ENCODE measurements at places on chromosomes 2 and 18. TPM values are rescaled to one million over a fixed set of nuclear protein-coding genes. Genes with fewer than 3 reads are reported as not detected.

The DPYSL5 gene
- polyA plus RNA-seq, result 11.9 TPM

GRCh38 chr18:44579028-44579702 is 101.5 kb upstream of the SETBP1 start:
- H3K4me3 ChIP-seq, result no peak overlapping the region
- no peaks in the 10 kb centered on the region for H3K36me3 ChIP-seq
- H3K27ac ChIP-seq, result no peak overlapping the region
- no peak for DNase-seq
- no peaks in the 10 kb centered on the region for H3K27me3 ChIP-seq

DNA sequence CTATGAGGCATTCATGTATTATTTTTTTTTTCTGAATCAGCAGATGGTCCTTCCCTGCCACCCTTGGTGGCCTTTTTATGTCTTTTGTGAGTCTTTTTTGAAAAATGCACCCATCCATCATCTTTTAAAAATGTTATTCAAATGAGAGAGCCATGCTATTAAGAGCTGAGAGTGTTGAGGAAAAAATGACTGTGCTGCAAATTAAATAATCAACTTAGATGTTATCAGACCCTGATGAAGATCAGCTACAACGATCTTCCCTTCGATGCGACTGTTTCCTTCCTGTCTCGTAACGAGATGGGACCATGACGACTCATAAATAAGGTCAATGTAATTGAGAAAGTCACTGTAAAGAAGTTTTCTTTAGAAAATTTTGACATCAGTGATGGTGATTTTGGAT is 44.4 kb downstream of the TRIB2 start:
- H3K36me3 ChIP-seq, result no peaks in the 10 kb centered on the region
- H3K27ac ChIP-seq, result no peak overlapping the region
- no peak overlapping the region for H3K4me3 ChIP-seq
- no peaks in the 10 kb centered on the region for H3K4me1 ChIP-seq
- DNase-seq, result no peak

GRCh38 chr2:95276244-95276887 is 2.1 kb downstream of the PROM2 start:
- no peaks in the 10 kb centered on the region for H3K36me3 ChIP-seq
- no peak overlapping the region for H3K27ac ChIP-seq
- H3K4me1 ChIP-seq, result no peaks in the 10 kb centered on the region

- no peaks in the 10 kb centered on the region for H3K36me3 ChIP-seq
- H3K4me1 ChIP-seq, result peaks cover 4% of the 10 kb centered on the region
- no peak overlapping the region for H3K4me3 ChIP-seq
- H3K27ac ChIP-seq, result no peak overlapping the region
- no peak for DNase-seq
These were observed 68.4 kb upstream of the RTN4 start for GRCh38 chr2:55118643-55119083.

The TSPYL6 gene
- polyA plus RNA-seq, result not detected

The UNC50 gene
- 58.5 TPM for polyA plus RNA-seq

- no peaks in the 10 kb centered on the region for H3K27me3 ChIP-seq
- H3K4me1 ChIP-seq, result peaks cover 7% of the 10 kb centered on the region
- H3K36me3 ChIP-seq, result no peaks in the 10 kb centered on the region
- DNase-seq, result no peak
These were observed 34.6 kb upstream of the SLC14A1 start for GRCh38 chr18:45689396-45689795.

The KCNF1 gene
- 1.6 TPM for polyA plus RNA-seq

- DNase-seq, result no peak
- no peaks in the 10 kb centered on the region for H3K36me3 ChIP-seq
- peak overlapping the region; percentile 95 for H3K4me3 ChIP-seq
- no peaks in the 10 kb centered on the region for H3K27me3 ChIP-seq
These were observed 1.3 kb downstream of the ATL2 start for GRCh38 chr2:38375696-38376345.

DNA sequence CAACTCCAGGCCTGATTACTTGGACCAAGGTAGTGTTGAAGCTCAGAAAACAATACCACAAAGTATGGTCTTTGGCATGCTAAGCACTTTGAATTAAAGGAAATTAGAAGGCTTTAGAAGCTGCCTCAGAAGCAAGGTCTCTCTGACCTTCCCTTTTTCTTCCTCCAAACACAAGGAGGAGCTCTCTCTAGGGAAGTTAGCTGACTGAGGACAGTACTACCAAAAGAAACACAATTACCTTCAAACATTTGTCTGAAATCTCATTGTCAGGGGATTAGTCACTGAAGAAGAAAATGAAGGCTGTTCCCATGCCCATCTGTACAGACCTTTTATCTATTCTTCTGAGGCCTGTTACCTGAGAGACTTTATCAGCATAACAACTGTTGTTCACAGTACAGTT is 279.3 kb downstream of the CDH20 start:
- peaks cover 2% of the 10 kb centered on the region for H3K4me1 ChIP-seq
- H3K4me3 ChIP-seq, result no peak overlapping the region
- H3K27me3 ChIP-seq, result no peaks in the 10 kb centered on the region
- DNase-seq, result no peak
- H3K27ac ChIP-seq, result no peak overlapping the region

- no peak for DNase-seq
- no peak overlapping the region for H3K27ac ChIP-seq
- H3K36me3 ChIP-seq, result no peaks in the 10 kb centered on the region
- H3K4me3 ChIP-seq, result no peak overlapping the region
- H3K4me1 ChIP-seq, result no peaks in the 10 kb centered on the region
These were observed 76.9 kb upstream of the ODC1 start for GRCh38 chr2:10524851-10525572.

The CRYBA2 gene
- polyA plus RNA-seq, result not detected

The ARHGAP28 gene
- polyA plus RNA-seq, result 2.9 TPM

DNA sequence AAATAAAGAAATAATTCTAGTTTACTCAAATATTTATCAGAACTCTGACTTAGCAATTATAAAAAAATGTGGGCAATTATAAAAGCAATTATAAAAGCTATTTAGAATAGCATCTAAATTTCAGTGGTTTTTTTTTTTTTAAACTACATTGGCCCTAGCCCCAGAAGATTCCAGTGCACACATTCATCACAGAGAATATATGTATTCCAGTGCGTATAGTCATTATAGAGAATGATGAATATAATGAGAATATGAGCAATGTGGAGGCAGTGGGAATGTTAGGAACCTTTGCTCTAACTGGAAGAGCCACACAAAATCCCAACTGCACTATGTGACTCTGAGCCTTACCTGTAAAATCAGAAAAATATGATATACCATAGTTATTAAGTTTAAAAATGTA is 10.5 kb downstream of the MAP3K2 start:
- H3K36me3 ChIP-seq, result peaks cover 15% of the 10 kb centered on the region
- H3K27ac ChIP-seq, result no peak overlapping the region
- no peaks in the 10 kb centered on the region for H3K27me3 ChIP-seq
- DNase-seq, result no peak

The UGT1A4 gene
- not detected for polyA plus RNA-seq

Measured in H1 (cell line).